IMR-90 (cell line): ENCODE measurements at places on chromosomes 6 and 20. TPM values are rescaled to one million over a fixed set of nuclear protein-coding genes. Genes with fewer than 3 reads are reported as not detected.

DNA sequence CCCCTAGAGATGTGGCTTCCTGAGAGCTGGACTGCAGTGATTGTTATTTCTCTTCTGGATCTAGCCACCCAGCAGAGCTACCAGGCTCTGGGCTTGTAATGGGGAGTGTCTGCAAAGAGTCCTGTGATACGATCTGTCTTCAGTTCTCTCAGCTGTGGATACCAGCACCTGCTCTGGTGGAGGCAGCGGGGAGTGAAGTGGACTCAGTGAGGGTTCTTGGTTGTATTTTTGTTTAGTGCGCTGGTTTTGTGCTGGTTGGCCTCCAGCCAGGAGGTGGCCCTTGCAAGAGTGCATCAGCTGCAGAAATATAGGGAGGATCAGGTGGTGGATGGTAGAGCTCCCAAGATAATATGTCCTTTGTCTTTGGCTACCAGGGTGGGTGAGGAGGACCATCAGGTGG is 33.7 kb downstream of the PAX1 start:
- DNase-seq: no peak

- peak; percentile 85 for DNase-seq
Measured at GRCh38 chr6:111603040-111603439, 2.6 kb downstream of the TRAF3IP2 start.

DNA sequence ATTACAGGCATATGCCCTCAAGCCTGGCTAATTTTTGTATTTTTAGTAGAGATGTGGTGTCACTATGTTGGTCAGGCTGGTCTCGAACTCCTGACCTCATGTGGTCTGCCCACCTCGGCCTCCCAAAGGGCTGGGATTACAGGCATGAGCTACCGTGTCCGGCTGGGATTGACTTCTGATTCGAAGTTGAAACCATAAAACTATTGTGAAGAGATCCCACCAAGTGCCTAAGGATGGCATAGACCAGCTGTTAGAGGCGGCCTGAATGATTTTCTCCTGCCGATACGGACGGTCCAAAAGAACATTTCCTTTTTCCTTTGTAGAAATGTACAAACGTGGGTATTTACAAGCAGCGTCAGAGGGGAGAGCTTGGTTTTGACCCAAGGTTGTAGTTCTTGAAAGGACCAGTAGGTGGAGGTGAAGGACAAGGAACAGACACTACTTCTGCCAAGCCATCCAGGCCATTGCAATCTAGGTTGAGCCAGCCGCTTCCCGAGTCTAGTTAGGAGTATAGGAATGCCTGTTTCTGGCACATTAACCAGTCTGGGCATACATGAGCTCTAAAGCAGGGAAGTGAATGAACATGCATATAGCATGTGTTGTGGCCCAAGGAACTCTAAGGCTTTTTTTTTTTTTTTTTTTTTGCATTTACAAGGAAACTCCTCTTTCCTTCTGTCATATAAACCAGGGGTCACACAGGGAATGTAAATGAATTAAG is 29.0 kb downstream of the MOCS3 start:
- DNase-seq: peak; percentile 90

- no peak for DNase-seq
Measured at GRCh38 chr6:79634491-79635231, 3.5 kb downstream of the SH3BGRL2 start.

COL9A1 gene
- total RNA-seq: not detected in 2 replicates

PRR18 gene
- not detected in 2 replicates for total RNA-seq

DEFB125 gene
- not detected in 2 replicates for total RNA-seq

DCBLD1 gene
- total RNA-seq: 27.8 and 30.0 TPM in 2 replicates

STK35 gene
- total RNA-seq: 11.1 and 11.4 TPM in 2 replicates

MRPL18 gene
- total RNA-seq: 53.4 and 70.5 TPM in 2 replicates

SDCBP2 gene
- total RNA-seq: 0.54 and 0.83 TPM in 2 replicates

KCNQ5 gene
- 1.3 and 1.7 TPM in 2 replicates for total RNA-seq
